ENCODE measurements at places on chromosomes 2 and 18. TPM values are rescaled to one million over a fixed set of nuclear protein-coding genes. Genes with fewer than 3 reads are reported as not detected.
A peak's percentile ranks its signal among the peaks of the same experiment; 100 is the strongest.

ATOH8 gene
- 2.0 TPM for total RNA-seq

UGT1A9 gene
- total RNA-seq, result 0.09 TPM

FBXO15 gene
- total RNA-seq, result 5.1 TPM

TCF23 gene
- 0.14 TPM for total RNA-seq

- DNase-seq, result no peak
These were observed 57.1 kb upstream of the TWIST2 start for GRCh38 chr2:238790833-238791230.

GRCh38 chr18:23710946-23711345 lies 21.7 kb downstream of the LAMA3 start:
- DNase-seq, result no peak

- DNase-seq, result no peak
These were observed 51.7 kb downstream of the MYO5B start for GRCh38 chr18:50143294-50143693.

DNA sequence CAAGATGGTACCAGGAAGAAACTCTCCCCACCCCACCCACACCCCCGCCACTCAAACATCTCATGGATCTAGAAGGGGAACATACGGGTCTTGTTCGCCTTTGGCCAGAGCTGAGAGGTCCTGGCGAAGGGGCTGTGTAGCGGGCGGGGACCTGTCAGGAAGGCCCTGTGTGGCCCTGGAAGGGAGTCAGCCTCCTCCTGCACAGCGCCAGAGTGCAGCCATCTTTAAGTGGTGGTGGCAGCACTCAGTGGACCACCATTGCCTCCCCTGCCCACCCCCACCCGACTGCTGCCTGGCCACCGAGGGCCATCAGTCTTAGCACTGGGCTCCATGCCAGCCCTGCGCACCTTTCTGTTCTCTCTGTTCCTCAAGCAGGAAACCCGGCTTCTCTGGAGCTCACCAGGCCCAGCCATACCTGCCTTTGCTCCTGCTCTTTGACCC lies 11.6 kb upstream of the FAHD2A start:
- no peak for DNase-seq

DNA sequence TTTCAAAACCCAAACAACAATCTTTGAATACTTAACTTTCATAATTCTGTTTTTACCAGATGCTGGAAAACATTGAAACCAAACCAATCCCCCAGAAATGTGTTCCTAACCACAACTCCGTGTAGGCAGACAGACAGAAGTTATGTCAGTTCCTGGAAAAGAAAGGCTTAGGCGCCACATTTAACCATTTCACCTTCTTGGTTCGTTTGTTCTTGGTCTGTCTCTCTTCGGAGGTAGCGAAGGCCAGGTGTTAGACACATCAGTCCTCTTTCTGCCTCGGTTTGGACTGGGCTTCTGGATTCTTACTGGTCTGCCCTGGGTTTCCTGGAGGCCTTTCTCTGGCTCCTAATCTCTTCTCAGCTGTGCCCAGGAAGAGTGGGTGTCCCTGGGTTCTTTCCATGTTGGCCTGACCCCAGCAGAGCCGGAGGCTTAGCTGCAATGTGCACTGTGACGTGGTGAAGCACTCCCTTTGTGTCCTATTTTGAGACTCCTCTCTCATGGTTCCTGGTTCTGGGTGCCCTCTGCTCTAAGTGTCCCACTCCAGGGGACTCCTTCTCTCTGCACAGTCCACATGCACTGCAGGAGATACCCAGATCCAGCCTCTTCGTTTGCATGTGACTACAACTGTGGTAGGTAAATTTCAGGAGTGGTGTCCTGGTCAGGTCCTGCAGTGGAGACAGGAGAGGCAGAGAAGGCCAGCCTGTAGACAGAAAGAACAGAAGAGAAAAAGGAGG lies 23.1 kb upstream of the RAB31 start:
- no peak for DNase-seq

DNA sequence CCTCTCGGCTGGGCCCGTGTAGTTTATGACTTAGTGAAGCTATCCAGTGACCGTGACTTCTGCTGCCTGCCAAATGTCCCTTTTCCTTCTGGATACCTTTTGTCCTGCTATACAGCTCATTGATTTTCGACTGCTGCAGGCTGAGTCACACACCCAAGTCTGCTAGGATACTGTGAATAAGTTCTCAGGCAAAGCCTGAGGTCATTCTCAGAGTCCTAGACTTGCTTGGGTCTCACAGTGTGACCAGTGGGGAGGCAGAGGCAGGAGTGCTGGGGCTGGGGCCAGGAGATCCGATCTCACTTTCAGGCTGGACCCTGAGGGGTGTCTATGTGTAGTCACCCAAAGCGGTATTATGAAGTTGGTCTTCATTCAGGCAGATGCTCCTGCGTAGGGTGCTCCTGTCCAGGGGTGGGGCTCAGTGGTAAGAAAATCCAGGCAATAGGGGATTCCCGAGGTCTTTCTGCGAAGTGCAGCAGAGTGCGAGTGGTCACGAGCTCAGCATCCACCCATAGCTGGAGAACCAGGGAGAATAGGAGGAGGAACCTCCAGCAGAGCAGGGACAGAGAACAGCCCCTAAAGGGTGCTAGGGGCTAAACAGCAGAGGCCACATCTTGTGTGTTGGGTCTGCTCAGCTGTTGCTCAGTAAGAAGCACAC lies 268.6 kb upstream of the NCKAP5 start:
- no peak for DNase-seq

DNA sequence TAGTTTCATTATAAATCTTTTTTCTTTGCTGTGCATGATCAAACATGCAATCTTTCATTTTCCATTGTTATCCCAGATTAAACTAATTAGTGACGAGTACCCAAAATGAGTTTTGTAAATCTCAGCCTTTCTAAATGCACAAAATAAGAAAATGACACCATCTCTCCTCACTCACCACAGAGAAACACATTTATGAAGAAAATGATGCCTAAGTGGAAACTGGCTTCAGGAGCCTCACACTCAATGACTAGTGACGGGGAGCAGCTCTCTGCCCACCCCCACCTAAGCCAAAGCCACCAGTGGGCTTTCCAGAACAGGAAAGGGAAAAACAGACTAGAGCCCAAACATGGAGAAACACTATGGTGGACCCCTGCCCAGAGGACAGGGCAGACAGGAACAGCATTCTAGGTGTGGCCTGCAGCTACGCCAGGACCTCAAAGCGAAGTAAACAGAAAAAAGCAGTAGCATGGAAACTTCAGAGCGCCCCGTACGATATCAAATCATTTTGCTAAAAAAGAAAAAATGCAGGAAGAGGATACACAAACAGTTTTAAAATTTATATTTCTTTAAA lies 113.5 kb downstream of the RBMS1 start:
- no peak for DNase-seq

DNA sequence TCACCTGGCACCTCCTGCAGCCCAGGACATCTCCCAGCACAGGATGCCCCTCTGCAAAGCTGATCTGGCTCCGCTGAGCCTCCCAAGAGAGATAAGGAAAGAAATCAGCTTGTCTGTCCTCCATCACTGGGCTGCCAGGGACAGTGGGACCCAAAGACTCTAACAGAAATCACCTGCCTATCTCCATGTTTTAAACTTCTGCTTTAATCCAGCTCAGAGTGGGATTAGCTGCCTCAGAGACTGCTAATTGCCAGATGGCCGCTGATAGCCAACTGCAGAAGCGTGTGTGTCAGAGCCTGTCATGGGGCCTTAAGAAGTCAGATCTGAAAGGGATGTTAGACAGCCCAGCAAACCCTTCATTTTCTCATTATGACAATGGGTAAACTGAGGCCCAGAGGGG lies 389.4 kb upstream of the KLHL29 start:
- no peak for DNase-seq

GRCh38 chr18:49238433-49239042 lies 221.9 kb downstream of the DYM start:
- peak; percentile 57 for DNase-seq

- no peak for DNase-seq
These were observed 96.6 kb downstream of the PIEZO2 start for GRCh38 chr18:11052800-11053199.

DNA sequence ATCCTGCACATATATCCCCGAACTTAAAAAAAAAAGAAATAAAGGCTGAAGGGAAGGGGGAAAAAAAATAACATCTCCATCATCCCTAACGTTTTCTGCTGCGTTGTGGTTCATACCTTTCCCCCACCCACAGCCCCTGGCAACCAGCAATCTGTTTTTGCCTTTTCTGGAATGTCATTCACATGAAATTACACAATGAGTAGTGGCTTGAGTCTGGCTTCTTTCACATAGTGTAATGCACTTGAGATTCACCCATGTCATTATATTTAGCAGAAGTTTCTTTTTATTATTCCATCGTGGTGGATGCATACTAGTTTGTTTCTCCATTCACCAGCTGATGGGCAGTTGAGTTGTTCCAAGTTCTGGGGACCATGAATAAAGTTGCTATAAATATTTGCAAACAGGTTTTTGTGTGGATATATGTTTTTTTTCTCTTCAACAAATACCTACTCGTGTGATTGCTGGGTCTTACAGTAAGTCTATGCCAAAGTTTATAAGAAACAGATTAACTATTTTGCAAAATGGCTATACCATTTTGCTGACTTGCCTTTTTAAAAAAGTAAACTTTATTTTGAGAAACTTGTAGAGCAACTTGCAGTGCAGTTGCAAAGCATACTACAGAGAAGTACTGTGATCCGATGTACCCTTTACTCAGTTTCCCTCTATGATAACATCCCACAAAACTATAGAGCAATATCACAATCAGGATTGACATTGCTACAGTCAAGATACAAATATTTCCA lies 322.5 kb downstream of the LPIN1 start:
- DNase-seq, result no peak

DNA sequence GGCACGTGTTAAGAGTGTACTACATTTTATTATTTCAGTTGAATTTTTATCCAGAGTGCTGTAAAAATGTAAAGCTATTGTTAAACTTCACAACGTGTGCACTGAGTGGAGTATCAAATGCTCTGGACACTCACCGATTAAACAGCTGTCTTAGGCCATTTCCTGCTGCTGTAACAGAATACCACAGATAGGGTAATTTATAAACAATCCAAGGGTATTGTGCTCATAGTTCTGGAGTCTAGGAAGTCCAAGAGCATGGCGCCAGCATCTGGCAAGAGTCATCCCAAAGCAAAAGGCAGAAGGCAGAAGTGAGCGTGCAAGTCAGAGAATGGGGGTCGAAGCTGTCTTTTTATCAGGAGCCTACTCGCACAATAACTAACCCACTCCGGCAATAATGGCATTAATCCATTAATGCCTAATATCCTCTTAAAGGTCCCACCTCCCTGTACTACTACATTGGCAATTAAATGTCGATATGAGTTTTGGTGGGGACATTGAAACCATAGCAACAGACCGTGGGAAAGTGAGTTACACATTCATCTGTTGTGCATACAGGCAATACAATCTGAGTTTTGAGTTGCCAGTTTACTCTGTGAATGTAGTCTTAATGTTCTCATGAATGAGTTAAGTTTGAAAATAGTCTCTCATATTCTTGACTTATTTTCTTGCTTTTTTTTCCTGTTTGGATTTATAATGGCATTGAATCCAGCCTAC lies 64.8 kb downstream of the ARMC9 start:
- no peak for DNase-seq

DNA sequence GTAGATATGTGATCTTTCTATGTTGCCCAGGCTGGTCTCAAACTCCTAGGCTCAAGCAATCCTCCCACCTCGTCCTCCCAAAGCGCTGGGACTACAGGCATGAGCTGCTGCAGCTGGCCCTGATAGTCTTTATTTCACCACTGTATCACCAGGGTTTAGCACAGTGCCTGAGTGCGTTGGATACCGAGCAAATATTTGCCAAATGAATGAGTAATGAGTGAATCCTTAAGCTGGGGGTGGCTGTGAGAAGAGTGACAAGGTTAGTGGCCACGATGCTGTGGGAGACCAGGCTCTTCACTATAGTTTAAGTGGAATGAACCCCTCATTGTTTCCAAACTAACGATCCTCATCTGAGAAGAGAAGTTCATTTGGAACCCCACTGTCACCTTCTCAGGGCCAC lies 60.8 kb upstream of the FAM136A start:
- DNase-seq, result no peak

DNA sequence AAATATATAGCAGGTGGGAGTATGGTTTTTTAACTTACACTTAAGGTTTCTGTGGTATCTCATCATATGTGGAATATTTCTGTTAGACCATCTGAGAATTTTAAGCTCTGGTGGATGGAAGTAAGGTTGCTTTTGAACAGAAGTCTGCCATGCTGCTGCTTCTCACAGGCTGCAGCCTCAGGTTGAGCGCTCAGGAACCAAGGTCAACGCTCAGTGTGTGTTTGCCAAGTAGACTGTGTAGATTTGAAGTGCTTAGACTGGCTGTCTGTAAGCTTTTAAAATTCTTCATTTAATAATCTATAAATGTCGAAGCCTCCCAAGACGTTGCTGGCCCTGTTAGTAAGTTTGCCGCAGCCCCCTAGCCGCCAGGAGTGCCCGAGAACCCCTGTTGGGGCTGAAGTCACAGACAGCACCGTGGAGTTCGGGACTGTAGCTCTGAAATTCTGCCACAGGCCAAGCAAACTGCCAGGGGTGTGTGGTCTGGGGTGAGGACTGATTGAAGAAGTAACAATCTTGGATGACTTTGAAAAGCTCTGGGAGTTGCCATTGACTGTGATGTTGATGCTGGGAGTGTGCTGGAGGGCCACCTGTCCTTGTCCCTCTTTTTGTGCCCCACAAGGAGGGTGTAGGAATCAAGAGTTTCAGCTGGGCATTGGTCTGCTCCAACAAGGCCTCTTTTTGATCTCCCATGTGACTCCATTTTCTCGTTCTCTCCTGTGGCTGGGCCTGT lies 26.9 kb downstream of the INPP4A start:
- no peak for DNase-seq

DNA sequence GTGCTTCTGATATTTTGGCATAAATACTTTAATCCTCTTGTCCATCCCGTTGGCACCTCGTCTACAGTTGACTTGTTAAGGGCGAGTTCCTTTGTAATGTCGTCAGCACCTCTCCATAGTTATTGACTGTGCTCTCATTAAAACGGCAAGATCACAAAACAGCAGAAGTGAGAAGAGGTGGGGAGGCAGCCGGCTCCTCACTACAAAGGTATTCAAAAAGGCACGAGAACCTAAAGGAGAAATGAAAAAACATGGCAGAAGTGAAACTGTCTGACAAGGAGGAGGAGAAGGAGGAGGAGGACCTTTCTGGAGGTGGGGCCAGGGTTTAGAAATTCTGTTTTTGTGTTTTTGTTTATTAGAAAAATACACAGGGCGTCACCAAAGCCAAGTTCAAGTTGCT lies 235.6 kb downstream of the BCL11A start:
- DNase-seq, result no peak

GRCh38 chr18:74198453-74198852 lies 50.1 kb downstream of the TIMM21 start:
- no peak for DNase-seq

DNA sequence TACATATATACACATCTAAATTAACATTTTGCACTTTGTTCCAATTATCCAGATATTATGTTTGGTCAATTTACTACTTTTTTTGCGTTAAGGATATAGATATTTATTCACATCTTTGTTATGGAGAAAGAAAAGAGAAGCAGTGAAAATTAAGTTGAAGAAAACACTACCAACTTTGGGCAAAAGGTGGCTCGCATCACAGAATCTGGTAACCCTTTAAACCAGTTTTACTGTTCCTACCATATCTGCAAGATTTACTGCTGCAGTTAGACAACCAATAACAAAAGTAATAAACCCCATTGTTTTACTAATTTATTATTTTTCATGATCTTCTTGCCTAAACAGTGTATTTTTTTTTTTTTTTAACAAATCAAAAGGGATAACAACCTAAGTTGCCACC lies 53.6 kb downstream of the SMAD2 start:
- peak; percentile 13 for DNase-seq
